ENCODE measurements at places on chromosomes 12 and 14.
A peak's percentile ranks its signal among the peaks of the same experiment; 100 is the strongest.

DNA sequence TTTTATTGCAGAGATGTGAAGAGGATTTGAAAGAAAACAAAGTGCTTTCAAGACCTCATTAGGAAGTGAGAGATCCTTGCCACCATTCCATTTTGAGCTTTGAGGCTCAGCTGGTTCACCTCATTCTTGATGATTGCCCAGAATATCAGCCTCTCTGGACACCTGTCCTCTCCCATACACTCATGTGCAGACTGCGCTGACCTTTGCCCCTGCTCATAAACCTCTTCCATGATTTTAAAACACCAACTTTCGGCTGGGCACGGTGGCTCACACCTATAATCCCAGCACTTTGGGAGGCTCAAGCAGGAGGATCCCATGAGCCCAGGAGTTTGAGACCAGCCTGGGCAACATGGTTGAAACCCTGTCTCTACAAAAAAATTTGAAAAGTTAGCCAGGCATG is 8.9 kb downstream of the COX14 start:
- no peak for DNase-seq

GRCh38 chr12:31507966-31508365 is 83.0 kb downstream of the DENND5B start:
- DNase-seq, result no peak

DNA sequence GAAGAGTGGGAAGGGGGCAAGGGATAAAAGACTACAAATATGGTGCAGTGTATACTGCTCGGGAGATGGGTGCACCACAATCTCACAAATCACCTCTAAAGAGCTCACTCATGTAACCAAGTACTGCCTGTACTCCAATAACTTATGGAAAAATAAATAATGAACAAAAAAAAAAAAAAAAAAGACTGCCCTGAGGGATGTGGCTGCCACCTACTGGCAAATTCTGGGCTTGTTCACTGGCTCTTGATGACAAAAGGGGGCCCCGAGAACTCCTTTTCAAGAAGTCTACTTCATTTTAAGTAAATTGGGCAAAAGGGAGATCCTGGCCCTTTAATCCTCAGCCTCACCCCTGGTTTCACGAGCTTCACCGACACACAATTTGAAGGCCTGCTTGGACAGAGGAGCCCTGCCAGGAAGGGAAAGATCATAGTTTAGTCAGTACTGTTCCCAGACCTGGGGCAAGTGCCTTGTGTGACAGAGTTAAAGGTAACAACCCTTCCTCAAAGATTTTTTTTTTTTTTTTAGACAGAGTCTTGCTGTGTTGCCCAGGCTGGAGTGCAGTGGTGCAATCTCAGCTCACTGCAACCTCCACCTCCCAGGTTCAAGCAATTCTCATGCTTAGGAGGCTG is 26.1 kb upstream of the STAC3 start:
- peak; percentile 14 for DNase-seq

- no peak for DNase-seq
Measured at GRCh38 chr14:61911574-61911973, 149.4 kb downstream of the SNAPC1 start.

GRCh38 chr12:10214136-10214894 is 1.6 kb downstream of the GABARAPL1 start:
- DNase-seq, result no peak

DNA sequence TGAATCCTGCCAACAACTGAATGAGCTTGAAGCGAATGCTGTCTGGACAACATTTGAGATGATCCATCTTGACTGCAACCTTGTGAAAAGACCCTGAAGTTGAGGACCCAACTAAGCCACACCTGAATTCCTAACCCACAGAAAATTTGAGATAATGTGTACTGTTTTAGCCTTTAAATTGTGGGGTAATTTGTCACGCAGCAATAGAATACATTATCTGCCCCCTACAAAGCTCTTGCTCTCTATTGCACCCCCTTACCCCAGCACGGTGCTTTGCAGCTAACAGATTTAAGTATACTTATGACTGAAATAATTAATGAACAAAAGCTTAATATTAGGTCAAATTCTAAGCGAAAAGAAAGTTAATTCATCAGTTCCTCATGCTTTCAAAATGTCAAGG is 1.6 kb downstream of the POLE2 start:
- DNase-seq, result no peak

DNA sequence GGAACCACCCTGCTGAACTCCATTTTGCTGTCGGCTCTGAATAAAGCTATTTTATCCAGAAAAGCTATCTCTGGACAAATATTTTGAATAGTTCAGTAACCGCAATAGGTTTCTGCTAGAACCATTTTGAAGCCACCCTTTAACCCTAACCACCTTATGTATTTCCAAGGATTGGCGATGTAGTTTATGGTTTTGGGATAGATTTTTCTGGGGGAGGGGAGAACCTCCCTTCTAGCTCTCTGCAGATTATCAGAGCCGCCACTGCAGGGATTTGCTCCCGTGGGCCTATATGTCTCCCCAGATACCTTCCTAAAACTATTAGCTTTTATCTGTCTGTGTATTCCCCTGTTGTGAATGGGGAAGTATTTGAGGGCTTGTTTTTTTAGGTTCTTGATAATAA is 1.8 kb upstream of the TUBA1B start:
- no peak for DNase-seq

GRCh38 chr14:61444215-61444768 is 122.9 kb downstream of the PRKCH start:
- peak; percentile 77 for DNase-seq

- DNase-seq, result no peak
Measured at GRCh38 chr12:67367843-67368242, 98.7 kb downstream of the CAND1 start.

DNA sequence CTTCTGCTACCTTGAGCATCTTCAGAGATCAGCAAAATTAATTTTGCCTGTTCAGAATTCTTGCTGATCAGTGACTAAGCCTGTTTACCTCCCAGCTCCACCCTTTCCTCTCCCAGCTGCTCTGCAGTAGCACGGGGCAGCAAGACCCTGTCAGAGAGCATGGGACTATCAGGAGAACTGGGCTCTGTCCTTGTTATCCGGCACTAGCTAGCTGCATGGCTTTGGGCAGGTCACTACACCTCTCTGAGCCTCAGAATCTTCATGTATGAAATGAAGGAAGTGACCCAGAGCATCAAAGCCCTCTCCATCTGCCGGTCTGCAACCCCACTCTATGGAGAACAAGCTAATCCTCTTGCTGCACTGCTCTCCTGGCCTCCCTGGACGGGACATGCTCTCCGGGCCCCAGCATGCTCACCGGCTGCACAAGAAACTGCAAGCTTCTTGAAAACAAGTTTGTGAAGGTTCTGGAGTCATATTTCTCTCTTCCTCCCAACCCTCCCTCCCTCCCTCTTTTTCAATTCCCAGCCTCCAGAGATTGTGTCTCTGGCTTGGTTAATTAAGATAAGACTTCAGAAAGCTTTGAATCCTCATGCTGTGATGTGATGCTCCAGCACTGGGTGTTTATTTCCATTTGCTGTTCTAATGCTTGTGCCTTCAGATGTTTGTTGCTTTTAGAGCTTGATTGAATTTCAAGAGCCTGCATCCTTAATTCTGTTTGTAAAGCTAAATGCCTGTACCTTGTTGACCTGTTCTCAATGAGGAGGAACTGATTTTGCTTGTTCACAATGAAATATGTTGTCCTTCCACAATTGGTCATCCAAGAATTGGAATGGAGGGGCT is 101.1 kb downstream of the CRACR2A start:
- no peak for DNase-seq

DNA sequence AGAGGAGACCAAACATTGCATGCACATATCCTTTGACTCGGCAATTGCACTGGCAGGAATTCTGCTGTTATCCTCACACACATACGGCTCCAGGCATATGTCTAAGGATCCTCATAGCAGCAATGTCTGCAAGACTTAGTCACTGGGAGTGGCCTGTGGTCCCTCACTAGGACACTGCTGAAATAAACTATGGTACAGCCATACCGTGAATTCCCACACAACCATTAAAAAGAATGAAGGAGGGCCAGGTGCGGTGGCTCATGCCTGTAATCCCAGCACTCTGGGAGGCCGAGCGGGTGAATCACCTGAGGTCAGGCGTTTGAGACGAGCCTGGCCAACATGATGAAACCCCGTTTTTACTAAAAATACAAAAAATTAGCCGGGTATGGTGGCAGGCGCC is 105.1 kb downstream of the ZFP36L1 start:
- no peak for DNase-seq

GRCh38 chr12:118455327-118455726 is 79.0 kb downstream of the SUDS3 start:
- DNase-seq, result no peak

DNA sequence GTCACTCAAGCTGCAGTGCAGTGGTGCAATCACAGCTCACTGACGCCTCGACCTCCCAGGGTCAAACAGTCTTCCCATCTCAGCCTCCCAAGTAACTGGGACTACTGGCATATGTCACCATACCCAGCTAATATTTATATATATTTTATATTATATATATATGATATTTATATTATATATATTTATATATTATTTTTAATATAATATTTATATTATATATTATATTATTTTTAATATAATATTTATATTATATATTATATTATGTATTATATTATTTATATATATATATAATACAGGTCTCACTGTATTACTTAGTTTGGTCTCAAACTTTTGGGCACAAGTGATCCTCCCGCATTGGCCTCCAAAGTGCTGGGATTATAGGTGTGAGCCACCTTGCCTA is 9.4 kb downstream of the ZNF84 start:
- DNase-seq, result no peak

DNA sequence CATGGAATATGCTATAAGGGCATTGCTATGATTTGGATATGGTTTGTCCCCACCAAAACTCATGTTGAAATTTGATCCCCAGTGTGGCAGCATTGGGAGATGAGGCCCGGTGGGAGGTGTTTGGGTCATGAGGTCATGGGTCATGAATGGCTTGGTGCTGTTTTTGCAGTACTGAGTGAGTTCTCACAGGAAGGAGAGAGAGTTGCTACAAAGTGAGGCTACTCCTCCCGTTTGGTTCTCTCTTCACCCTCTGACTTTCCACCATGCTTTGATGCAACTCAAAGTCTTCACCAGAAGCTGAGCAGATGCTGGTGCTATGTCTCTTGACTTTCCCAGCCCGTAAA is 388.1 kb upstream of the TMPO start:
- no peak for DNase-seq

- no peak for DNase-seq
Measured at GRCh38 chr14:23589606-23590005, 11.0 kb upstream of the JPH4 start.

DNA sequence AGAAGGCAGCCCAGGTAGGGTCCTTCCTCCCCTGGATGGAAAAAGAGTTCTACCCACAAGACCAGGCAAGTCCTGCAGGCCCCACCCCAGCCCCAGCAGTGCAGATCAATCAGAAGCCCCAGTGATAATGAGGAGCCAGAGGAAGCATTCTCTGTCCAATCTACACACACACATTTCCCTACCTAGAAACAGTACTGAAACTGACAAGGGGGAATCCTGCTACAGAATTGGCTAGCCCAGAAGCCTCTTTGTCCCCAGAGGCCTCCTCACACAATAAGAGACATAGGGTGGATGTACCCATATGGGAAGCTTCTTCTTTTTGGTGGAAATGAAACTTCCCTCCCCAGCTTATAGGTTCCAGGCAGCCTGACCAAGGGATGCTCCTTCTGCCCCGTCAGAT is 9.9 kb downstream of the FSCB start:
- DNase-seq, result no peak

DNA sequence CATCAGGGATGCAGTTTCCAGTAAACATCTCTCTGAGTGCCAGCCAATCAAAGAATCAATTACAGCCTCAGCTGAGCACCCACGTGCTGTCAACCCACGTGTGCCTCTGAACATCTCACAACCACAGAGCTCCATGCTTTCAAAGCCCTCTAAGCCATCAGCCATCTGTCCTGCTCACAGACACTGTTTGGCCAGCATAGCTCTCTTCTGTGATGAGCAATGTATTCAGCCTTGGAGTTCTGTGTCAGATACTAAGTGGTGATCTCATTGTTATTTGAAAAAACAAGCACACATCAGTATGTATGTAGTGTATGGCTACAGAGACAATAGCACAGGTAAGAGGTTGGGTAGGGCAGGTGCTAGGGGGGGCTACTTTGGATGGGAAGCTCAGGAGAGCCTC is 94.3 kb downstream of the RGS6 start:
- no peak for DNase-seq

- DNase-seq, result no peak
Measured at GRCh38 chr12:24608637-24609285, 340.1 kb downstream of the BCAT1 start.

- no peak for DNase-seq
Measured at GRCh38 chr12:89999699-90000505, 291.3 kb upstream of the ATP2B1 start.

DNA sequence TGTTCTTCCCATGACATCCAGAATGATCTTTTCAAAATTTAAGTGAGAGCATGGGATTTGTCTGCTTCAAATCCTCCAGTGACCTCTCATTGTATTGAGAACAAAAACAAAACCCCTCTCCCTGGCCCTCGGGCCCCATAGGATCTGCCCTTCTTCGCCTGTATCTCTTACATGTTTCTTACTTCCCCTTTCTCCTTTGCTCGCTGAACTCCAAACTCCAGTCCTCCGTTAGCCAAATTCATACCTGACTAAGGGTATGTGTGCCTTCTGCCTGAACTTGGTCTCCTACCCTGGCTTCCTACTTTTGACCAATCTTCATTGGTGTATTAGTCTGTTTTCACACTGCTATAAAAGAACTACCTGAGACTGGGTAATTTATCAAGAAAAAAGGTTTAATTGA is 13.2 kb upstream of the TSPAN11 start:
- DNase-seq, result no peak

GRCh38 chr12:92596383-92596782 is 106.4 kb upstream of the PLEKHG7 start:
- no peak for DNase-seq

GRCh38 chr12:65039301-65039700 is 81.8 kb downstream of the WIF1 start:
- no peak for DNase-seq

DNA sequence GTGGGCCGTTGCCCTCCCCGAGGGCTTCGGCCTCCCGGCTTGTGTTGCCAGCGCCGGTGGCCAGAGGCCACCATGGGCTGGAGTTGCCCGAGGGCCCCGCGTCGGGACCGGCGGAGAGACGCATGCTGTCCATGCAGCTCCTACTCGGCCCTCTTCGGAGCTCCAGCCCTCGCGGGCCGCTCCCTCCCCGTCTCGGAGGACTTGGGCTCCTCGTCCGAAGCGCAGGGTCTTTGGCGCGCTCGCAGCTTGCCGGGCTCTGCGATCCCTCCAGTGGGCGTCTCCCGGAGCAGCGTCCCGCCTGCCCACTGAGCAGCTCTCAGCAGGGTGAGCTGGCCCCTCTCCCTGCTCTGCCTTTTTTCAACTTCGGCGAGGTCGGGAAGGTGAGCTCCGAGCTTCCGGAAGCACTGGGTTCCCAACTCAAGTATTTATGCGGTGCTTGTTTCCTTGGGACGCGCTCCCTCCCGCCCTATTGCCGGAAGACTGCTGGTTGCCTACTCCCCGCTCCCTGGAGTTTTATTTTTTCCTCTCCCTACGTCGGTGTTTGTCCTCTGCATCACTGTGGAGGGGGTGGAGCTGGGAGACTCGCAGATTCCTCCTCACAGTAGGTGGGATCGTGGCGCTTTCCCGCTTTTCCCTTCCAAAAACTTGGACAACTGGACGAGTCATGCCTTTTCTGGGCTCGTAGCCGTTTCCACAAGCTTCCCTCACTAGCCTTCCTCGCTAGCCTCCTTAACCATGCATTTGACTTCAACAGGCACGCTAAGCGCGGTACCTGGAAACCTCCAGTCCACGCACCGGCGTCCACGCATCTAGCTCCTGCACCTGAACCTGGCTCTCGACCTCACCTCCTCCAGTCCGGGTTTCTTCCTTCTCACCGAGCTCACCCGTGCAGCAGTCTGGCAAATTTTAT is at the start of gene AVPR1A:
Gene AVPR1A (minus strand): TSS at position 489 of the 910 bp plus-strand sequence. CDS start 365 bp downstream, at position 124.
- DNase-seq, result no peak
